Hepatic stellate cell (primary cell): ENCODE measurements at places on chromosomes 2 and 18.

DNA sequence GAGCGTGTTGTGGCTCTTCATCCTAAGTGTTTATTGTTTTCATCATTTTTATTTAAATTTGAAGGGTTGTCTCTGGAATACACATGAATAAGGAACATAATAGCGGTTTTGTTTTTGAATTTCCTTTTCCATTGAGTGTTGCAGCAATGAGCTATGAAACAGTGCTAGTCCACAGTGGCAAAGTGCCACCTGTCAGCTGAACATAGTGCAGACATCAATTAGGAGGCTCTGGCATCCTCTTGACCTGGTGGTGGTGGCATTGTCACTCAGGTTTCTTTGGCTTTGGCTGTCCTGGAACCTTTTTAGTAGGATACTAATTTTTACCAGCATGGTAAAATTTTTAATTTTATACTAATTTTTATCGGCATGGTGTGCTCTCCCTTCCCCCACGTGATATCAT lies 63.2 kb downstream of the UGGT1 start:
- no peak for DNase-seq

GRCh38 chr2:5691985-5692529 lies at the start of gene SOX11:
Gene SOX11, plus strand, starts transcription at chr2:5692384. Its CDS starts 338 bp downstream, at chr2:5692722.
- DNase-seq: peak; percentile 43

- no peak for DNase-seq
Observed at GRCh38 chr18:22098563-22098989, 70.8 kb upstream of the GATA6 start.

GRCh38 chr2:201523506-201523905 lies 72.0 kb downstream of the STRADB start:
- no peak for DNase-seq

- no peak for DNase-seq
Observed at GRCh38 chr2:111950236-111950635, 51.8 kb downstream of the MERTK start.

DNA sequence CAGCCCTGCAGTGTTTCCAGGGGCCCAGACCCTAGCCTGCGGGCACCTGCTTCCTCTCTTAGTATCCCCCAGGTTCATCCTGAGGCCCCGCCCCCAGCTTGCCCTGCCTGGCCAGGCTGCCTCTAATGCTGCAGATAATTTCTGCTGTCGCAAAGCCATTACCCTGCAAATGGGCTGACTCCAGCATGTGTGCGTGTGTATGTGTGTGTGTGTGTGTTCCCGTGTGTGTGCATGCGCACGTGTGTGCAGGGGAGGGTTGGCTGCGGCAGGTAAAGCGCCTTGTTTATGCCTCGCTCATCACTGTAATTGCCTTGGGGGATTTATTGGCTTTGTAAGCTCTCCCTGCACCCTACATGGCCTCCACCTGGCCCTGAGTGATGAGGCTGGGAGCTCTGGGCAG lies 7.6 kb upstream of the PRSS56 start:
- no peak for DNase-seq

DNA sequence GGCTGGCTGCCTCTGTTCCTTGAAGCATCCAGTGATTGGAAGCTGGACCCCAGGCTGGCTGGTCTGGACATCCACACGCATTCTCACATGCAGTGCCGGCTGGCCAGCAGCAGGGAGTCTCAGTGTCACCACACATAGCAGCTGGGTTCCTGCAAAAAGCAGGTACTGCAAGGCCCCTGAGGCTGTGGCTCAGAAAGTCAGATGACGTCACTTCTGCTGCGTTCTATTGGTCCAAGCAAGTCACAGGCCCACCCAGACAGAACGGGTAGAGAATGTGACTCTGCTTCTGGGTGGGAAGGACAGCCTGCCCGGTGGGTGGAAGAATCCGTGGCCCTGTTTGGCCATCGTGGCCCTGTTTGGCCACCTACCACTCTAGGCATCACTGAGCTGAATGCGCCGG lies 51.3 kb upstream of the SPP2 start:
- DNase-seq: no peak

GRCh38 chr2:18911416-18911815 lies 322.0 kb upstream of the NT5C1B start:
- no peak for DNase-seq

- DNase-seq: no peak
Observed at GRCh38 chr2:25226827-25227226, 58.4 kb upstream of the POMC start.

GRCh38 chr18:38932752-38933151 lies 1367.2 kb upstream of the CELF4 start:
- no peak for DNase-seq

DNA sequence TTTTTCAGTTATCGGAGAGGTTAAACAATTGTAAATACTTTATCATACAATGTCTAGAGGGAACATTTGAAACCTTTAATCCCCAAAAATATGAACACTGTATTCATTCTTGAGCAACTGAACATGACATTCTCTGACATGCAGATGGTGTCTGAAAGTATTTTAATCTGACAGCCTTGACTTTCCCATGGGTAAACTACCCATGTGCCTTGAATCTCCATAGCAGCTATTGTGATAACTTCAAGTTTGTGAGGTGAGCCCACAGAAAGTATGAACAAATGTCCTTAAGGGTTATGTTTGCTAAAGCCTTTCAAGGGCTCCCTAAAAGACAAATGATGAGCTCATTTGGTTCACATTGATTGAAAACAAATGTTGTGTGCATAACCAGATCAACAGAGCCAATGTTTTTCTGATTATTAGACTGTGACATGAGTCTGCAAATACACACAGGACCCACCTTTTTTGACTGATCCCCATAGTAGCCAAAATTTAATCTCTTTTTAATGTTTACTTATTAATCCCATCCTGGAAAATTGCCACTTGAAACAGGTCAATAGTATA lies 1326.0 kb downstream of the LRP1B start:
- no peak for DNase-seq

DNA sequence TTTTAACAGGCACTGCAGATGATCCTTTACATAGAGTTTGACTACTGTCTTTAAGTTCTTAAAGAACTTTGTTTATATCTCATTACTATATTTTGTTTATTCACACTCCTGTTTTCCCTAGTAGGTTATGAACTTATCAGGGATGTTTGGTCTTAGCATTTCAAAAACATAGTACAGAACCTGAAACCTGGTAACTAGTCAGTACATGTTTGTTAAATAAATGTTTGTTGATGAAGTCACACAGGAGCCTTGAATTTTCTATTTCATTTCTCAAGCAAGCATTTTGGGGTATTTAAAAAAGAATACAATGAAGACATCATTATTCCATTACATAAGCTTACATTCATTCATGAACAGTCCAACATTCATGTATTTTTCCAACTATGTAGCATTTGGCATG lies 280.3 kb upstream of the ZSWIM2 start:
- DNase-seq: no peak

GRCh38 chr2:181036848-181037603 lies 56.6 kb downstream of the UBE2E3 start:
- peak; percentile 6 for DNase-seq

- DNase-seq: no peak
Observed at GRCh38 chr2:200226451-200227426, 79.8 kb upstream of the SPATS2L start.

GRCh38 chr2:136502660-136503059 lies 262.7 kb upstream of the THSD7B start:
- DNase-seq: no peak

DNA sequence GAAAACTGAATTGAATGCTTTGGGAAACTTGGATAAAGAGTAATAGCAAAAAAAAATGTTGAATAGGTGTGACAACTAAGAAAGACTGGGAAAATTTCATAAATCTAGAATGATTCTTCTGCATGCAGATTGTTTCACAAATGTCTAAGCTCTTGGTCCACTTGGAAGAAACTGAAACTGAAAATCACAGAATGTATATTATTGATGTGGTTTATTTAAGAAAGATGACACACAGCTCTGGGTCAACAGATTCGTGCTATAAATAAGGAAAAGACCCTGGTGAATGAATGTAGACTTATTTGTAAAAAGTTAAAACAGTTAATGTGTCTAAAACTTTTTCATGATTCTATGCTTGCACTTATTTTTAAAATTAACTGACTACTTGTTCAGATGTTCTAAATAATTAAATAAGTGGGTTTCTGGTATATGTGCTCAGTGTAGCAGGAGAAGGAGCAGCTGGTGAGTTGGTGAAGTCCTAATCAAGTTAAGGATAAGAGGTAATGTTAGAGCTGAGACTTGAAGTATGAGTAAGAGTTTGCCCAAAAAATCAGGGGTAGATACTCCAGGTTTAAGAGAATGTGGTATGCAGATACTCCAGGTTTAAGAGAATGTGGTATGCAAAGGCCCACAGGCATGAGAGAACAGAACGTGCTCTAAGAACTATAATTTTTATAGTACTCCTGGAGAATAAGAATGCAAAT lies 24.5 kb downstream of the UGP2 start:
- DNase-seq: peak; percentile 19

DNA sequence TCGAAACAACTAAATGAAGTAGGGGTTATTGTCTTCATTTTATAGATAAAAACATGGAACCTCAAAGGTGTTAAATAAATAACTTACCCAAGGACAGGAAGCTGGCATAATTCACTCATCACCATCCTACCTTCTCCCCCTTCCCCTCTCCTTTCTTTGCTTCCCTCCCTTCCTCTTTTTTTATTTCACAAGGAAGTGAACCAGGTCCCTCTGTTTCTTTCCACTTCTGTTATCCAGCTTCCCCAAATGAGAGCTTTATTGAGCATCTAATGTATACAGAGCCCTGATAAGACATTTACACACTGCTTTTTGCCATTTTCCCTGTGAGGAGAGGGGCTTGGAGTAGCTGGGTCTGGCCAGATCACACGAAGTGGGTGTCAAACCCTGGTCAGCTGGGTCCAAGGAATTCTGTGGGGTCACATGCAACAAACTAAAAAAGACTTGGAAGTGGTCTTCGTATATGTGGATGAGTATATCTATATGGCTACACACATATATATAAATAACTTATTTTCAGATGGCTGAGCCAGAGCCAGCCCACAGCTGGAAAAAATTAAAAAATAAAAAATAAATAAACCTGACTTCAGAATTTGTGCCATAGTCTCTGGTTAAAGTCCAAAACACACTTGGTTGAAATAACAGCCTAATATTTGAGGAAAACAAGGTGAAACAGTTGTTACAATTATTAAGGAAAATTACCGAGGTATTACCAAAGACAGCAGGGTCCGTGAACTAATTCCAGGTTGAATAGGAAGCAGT lies 49.3 kb upstream of the FOSL2 start:
- DNase-seq: no peak

DNA sequence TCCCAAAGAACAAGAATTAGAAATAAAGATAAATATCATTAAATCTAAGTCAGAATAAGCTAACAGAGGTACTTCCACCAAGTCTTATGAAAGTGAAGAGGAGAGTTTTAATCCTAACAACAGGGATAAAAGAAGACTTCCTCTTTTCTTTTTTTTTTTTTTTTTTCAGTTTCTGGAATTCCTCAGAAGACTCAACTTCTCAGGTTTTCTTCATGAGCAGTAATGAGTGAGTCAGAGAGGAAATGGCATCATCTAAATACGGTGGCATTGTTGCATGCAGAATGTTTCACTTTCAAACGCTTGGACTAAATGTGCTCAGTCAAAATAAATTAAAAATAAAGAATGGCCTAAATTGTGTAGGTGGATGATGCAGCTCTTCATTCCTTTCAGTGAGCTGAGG lies 45.6 kb upstream of the ARHGAP15 start:
- DNase-seq: no peak

- DNase-seq: no peak
Observed at GRCh38 chr2:203404996-203405395, 76.8 kb downstream of the ABI2 start.

DNA sequence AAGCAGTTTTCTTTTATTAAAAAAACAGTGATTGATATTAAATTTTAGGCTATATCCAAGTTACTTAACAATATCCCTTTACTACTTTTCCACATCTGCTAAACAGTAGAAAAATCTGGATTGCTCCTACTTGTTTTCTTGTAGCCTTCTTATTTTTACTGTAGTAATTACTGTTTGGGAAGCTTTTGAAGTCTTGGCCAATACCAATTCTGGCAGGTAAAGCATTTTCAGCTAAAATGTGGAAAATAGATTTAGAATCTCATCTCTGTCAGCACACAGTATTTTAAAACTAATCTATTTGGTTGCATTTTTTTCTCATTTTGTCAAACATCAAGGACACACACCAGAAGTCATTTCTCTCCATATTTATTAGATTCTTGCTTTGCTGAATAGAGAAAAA lies 1485.7 kb upstream of the PIK3C3 start:
- no peak for DNase-seq

- no peak for DNase-seq
Observed at GRCh38 chr2:138829326-138829919, 49.2 kb upstream of the NXPH2 start.

GRCh38 chr2:121648206-121649148 lies 785 bp downstream of the CLASP1 start:
- peak; percentile 37 for DNase-seq

GRCh38 chr2:3423492-3424170 lies 44.1 kb downstream of the TRAPPC12 start:
- DNase-seq: peak; percentile 73

DNA sequence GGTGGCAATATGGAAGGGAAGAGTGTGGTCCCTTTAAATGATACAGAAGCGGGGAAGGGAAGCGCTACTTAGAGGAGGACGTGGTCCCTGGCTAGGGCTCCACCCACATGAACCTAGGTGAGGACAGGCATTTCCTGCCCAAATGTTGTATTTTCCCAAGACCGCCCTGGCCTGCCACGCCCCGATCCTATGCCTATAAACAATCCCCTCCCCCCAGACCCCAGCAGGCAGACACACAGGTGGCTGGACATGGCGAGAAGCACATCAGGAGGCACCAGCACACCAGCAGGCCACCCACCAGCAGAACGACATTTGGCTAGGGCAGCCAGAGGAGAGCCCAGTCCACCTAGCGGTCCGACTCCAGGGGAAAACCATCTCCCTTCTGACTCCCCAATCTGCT lies 47.2 kb downstream of the METTL8 start:
- DNase-seq: no peak

DNA sequence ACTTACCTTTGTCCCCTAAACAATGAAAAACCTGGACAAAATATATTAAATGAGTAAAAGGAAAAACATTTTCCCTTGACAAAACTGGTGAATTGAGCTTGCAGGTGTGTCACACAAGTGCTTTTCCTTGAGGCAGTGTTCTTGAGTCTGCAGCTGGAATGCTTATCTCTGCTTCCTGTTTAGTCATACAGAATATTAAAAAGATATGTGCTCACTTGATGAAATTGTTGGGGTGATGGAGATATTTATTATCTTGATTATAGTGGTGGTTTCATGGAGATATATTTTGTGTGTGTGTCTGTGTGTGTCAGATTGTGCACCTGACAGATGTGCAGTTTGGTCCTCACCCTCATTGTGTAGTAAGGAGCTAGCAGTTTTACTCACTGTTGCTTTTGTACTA lies 3.3 kb downstream of the TAF1B start:
- no peak for DNase-seq

- peak; percentile 96 for DNase-seq
Observed at GRCh38 chr2:28583899-28584553, 88.2 kb downstream of the PLB1 start.

DNA sequence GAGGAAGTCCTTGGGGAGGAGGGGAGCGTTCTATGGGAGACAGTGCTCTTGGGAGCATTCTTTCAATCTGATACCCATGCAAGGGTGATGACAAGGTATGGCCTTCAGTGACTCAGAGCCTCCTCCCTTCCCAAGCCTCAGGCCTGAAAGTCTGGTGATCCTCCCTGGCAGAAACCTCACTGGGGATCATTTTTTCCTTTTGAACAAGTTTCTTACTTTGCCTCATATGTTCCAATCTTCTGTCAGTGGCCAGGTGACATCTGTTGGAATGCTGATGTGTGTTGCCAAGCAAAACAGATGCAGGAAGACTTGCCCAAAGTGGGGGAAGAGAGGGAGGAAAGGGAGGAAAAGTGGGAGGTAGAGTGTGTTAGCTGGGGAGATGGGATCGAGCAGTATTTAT lies 224.8 kb downstream of the NEDD4L start:
- DNase-seq: peak; percentile 38

GRCh38 chr2:54957321-54957999 lies 92.8 kb downstream of the RTN4 start:
- no peak for DNase-seq
